ENCODE measurements at places on chromosomes 6 and 20. TPM values are rescaled to one million over a fixed set of nuclear protein-coding genes. Genes with fewer than 3 reads are reported as not detected.

DNA sequence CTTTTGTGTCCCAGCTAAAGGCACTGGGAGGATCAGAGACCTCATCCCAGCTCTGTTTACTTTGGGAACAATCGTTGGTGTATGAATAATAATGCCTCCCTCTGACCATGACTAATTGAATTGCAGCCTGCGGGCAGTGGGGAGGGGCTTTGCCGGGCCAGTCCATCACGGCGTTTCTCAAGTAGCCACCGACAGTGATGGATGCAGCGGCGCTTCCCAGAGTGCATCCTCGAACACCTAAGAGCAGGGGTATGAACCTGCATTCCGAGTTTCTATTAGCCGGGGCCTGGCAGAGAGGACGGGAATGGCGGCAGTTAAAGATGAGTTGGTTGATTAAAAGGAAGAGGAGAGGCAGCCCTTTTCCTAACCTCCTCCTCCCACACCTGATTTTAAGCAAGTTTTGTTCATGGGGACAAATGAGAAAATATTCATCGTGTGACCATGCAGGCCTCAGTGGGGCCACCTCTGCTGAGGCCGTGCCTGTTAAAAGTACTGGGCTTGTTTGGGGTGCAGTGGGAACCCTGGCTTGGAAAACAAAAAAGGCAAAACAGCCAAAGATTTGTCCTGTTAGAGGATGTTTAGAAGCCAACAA lies 154.1 kb downstream of the FOXA2 start:
- DNase-seq = no peak

- no peak for DNase-seq
These were observed 223.0 kb downstream of the QKI start for GRCh38 chr6:163637524-163637923.

DNA sequence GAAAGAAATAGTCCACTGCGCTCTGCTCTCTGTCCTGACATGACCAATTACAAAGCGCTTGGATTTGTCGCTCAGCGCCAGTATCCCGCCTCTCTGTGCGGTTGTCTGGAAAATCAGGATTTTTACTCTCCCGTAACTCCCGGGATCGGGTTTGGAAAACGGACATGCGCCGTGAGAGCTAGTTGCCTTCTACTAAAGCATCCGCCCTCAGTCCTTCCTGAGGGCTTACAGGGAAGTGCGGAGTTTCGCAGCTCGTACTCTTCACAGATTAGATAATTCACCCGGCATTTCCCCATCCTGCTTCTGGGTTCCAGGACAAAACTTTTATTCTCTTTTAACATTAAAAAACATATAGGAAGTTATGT lies 427 bp upstream of the MKKS start:
- DNase-seq = peak; percentile 96

GRCh38 chr6:130766239-130767144 lies 60.7 kb upstream of the SMLR1 start:
- DNase-seq = no peak

GRCh38 chr6:110398778-110399177 lies 16.6 kb downstream of the DDO start:
- DNase-seq = no peak

GRCh38 chr6:73712535-73713173 lies 16.7 kb downstream of the CD109 start:
- no peak for DNase-seq

DNA sequence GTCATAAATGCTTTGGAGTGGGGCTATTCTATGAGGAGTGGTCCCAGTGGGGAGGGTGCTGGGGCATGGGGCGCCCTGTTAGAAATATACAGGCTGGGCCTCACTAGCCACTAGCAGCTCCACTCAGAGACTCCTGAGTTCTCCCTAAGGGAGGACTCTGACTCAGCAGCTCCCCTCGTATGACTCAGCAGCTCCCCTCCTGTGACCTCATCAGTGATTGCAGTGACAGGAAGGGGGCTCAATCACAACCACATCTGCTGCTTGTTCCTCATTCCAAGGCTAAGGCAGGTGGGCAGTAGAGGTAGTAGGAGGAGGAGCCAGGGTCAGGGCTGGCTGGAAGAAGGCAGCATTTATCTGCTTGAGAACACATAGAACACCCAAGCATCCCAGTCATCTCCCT lies 73.7 kb downstream of the PRND start:
- DNase-seq = no peak

GRCh38 chr6:159213405-159213804 lies 44.2 kb downstream of the FNDC1 start:
- no peak for DNase-seq

DNA sequence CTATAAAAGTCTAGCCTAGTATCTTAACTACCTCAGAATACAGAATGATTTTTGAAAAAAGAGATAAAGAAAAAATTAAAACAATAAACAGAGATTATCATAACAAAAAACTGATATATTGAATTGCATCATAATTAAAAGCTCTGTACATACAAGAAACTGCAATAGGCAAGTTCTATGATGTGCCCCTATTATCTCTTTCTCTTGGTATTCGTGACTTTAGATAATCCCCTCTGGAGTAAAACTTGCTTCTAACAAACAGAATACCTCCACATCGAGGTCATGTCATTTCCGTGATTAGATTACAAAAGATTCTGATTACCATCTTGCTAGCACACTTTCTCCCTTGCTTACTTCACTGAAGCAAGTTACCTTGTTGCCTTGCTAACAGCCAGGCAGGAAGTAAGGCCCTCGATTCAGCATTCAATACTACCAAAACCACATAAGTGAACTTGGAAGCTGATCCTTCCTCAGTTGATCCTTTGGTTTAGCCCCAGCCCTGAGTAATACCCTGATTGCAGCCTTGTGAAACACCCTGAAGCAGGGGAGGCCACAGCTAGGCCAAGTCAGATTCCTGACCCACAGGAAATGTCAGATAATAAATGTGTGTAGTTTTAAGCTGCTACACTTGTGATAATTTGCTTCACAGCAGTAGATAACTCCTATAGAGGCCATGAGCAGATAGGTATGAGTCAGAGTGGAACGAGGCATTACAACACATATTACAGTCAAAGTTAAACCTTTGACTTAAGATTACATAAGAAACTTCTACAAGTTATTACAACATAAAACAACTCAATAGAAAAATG lies 53.7 kb upstream of the TMX4 start:
- no peak for DNase-seq

DNA sequence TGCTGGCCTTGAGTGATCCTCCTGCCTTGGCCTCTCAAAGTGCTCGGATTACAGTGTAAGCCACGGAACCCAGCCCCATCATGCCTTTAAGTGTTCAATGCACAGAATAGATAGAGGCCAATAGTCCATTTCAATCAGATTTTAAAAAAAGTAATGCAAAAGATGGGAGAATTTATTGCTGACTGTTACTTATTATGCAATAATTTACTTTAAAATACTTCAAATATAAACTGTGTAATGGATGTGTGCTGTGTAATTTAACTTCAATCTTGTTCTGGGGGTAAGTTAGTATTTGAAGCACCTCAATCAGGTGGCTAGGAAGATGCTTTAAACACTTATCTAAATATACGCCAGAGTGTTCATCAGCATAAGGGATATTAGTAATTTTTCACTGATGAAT lies 51.7 kb upstream of the BCLAF1 start:
- no peak for DNase-seq

- no peak for DNase-seq
These were observed 231.4 kb downstream of the GJA1 start for GRCh38 chr6:121666814-121667213.

GRCh38 chr6:158963020-158963808 lies 36.8 kb downstream of the RSPH3 start:
- no peak for DNase-seq

DNA sequence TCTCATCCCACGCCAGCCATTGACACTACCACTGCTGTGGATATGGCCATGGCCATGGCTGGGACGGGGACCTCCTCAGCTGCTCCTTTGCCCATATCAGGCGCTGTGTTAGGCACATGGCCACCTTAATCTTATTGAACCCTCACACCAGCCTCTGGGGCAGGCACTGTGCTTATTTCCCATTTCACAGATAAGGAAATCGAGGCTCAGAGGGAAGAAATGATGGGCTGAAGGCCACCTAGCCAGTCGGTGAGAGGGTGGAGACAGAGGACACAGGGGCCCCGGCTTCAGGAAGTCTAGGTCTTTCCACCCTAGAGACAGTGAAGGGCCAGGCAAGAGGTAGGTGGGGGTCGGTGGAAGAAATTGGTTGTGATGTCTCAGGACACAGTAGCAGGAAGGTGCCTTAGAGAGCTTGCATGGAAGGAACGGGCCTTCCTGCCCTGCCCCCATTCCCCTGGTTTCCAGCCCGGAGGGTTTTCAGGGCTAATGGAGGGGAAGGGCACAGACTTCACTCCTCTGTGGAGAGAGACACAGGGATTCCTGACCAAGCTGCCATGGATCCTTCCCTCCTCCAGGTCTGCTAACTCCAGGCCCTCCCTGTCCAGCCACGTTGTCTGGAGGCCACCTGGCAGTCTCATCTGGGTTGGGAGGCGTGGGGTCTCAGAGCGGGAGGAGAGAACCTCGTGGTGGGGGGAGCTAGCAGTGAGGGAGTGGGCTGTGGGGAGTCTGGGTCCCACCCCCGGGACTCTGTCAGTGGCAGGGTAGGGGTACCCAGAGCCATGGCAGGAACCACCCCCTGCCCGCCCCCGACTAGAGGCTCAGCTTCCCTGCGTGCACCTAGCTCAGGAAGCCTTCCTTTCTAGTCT lies 120.4 kb downstream of the VEGFA start:
- DNase-seq = no peak

Gene KIZ
- 36.9 TPM for polyA plus RNA-seq

Gene GTF2H4
- 46.5 TPM for polyA plus RNA-seq

GRCh38 chr6:13729891-13730290 lies 18.3 kb upstream of the RANBP9 start:
- DNase-seq = no peak

DNA sequence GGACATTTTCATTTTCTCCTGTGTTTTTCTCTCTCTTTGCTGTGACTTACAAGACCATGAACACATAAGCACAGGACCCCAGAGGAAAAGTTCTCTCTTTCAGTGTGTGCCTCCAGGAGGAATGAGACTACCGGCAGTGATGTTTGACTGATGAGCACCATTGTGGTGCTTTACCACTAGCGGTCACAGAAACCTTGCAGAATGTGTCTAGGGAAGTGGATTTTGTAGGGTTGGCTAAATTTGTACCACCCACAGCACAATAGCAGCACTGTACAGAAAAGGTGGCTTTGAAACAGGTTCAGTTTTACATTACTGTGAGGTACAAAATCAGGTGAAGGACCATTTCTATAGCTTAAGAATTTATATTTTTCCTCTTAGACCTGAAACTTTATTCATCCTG lies 301.9 kb upstream of the SUPT3H start:
- DNase-seq = no peak

DNA sequence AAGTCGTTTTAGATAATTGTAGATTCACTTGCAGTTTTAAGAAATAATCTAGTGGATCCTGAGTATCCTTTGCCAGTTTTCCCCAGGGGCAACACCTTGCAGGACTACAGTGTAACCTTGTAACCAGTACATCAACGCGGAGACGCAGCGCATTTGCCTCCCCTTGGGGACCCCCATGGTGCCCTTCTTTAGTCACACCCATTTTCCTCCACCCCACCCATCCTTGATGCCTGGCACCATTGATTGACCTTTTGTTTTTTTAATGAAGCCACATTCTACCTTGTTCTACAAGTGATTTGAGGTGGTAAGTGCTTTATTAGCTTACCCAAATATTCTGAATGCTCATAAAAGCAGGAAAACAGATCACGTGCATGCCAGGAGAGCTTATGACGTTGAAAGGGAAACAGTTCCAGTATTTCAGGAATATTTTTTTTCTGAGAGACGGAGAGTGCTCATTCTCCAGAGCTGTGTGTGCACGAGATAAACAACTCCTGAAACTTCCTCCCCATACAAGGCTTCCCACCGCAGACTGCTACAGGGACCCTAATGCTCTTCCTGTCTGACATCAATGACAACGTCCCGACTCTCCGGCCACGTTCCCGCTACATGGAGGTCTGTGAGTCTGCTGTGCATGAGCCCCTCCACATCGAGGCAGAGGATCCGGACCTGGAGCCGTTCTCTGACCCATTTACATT lies 35.7 kb downstream of the CDH26 start:
- DNase-seq = no peak

- DNase-seq = no peak
These were observed 88.2 kb upstream of the DST start for GRCh38 chr6:56730663-56731529.

GRCh38 chr20:18176318-18176785 lies 38.7 kb downstream of the KAT14 start:
- DNase-seq = no peak

Gene GJA1
- polyA plus RNA-seq = 128 TPM

Gene ADGRF5
- 122 TPM for polyA plus RNA-seq

DNA sequence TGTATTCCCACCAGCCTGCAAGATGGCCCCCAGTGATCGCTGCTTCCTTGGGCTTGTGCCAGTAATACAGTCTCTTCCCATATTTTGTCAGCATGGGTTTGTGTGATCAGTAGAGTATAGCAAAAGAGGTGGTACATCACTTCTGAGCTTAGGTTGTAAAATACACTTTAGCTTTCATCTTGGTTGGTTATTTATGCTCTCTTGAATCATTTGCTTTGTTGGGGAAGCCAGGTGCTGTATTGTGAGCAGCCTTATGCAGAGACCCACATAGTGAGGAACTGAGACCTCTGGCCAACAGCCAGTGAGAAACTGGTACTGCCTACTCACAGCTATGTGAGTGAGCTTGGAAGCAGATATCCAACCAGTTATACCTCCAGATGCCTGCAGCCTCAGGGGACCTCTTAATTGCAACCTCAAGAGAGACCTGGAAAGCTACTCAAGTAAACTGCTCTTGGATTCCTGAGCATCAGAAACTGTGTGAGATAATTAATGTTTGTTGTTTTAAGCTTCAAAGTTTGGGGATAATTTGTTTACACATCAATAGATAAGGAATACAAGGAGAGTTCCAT lies 229.3 kb downstream of the FARS2 start:
- no peak for DNase-seq

DNA sequence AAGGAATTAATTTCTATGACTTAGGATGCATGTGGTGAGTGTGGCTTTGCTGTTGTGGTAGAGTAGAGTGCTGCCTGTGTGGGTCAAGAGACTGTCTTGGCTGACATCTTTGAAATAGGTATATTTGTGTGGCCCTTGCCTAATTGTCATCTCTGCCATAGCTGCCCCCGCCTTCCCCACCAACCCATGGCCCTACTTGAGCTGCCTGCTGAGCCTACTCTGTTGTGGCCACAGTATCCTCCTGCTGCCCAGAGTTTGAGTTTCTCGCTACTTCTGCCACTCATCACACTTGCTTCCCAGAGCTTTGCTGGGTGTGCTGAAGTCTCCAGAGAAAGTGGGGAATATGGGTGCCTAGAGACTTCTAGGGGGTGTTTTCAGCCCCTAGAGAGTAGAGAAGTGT lies 8.0 kb downstream of the PLCG1 start:
- no peak for DNase-seq

Gene FAM217A
- polyA plus RNA-seq = 2.1 TPM

Gene ECI2
- polyA plus RNA-seq = 88.6 TPM

- no peak for DNase-seq
These were observed 149.1 kb upstream of the AGPAT4 start for GRCh38 chr6:161422710-161423680.

Gene KCNG1
- 0.35 TPM for polyA plus RNA-seq
